Large intestine (tissue), 12 donors: ENCODE measurements at places on chromosomes 7 and 10. TPM values are rescaled to one million over a fixed set of nuclear protein-coding genes. Genes with fewer than 3 reads are reported as not detected.

GRCh38 chr10:77707570-77707969, 70.0 kb upstream of the KCNMA1 start:
- DNase-seq, result no peak

DNA sequence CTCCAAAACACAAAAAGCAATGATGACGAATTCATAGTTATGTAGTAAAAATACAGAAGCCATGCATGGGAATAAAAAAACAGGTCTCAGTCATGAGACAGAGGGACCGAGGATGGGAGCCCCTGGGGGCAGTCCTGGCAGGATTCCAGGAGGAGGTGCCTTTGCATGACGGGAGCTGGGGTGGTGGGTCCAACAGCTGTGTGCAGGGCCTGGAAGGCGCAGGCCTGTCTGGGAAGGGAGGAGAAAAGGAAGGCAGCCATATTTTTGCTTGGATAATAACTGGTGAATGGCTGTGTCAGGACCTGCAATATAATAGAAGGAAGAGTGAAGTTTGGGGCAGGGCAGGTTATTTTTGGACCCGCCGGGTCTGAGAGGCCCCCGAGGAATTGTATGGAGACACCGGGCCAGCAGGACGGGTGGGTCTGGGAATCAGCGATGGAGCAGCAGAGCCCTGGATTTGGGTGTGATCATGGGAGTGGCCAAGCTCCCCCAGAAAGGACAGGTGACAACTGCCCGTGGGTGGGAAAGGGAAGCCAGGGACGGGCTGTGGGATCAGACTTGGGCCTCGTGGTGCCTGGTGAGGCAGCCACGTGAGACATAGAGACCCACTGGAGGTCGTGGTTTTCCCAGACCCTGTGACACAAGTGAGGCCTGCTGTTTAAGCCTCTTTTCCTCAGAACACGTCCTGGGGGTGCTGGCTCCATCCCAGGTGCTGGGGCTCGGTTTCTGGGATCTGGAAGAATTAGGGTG, 2.9 kb upstream of the JAKMIP3 start:
- no peak for DNase-seq

- no peak for DNase-seq
Observed at GRCh38 chr10:359093-359492, 223.8 kb downstream of the ZMYND11 start.

GRCh38 chr10:15316145-15316544, 54.9 kb downstream of the FAM171A1 start:
- peak; percentile 68 for DNase-seq

DNA sequence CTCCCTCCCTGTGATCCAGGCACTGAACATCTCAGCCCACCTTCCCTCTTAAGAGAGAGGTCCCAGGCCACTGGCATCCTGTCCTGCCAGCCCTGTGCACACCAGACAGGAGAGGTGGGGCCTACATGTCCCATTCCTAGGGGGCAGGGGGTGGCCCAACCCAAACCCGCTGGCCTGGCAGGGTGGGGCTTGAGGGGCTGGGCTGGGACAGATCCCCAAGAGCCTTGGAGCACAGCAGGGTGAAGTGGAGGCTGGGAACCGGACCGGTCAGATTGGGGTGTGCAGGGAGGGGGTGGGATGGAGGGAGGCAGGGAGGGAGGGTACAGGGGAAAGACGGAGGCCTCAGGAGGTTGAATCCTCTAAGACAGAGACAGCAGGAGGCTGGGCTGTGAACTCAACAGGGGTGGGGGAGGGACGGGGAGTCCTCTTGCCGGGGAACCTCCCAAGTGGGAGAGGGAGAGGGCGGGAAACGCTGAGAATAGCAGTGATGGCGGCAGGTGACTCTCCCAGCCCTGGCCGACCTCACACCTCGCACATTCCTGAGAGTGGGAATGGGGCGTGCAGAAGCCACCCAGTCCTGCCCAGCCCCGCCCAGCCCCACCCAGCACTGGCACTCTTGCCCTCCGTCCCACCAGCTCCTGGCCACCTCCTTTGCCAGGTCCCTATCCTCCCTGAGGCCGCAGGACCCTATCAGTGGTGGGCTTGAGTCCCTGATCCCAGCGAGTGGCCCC, 6.7 kb downstream of the TSC22D4 start:
- no peak for DNase-seq

DNA sequence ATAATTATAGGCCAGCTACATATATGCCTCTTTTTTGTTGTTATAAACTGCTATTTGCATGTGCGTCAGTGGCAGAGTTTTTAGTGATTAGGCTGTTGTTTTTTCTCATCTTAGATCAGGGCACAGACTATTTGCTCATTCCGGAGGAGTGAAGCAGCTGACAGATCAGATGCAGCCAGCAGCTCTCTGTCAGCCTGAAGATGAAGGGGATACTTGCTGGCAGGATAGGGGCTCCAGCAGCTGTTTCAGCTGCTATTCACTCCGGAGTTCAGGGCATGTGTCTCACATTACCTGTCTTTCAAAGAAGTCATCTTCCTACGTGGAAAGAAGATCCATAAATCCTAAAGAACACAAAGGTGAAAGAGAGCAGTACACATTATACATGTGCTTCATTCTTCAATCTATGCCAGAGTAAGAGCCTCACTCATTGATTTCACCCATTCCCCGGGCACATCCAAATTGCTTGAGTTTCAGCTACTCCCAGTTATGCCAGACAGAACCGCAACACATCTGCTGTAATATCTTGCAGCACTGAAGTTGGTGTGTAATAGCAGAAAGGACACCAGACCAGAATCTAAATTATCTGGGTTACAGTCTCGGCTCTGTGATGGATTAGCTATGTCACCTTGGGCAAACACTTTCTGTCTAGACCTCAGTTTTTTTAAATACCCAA, 182.8 kb upstream of the CHRM2 start:
- DNase-seq, result no peak

- DNase-seq, result no peak
Observed at GRCh38 chr7:47941136-47941844, 7.0 kb downstream of the PKD1L1 start.

DNA sequence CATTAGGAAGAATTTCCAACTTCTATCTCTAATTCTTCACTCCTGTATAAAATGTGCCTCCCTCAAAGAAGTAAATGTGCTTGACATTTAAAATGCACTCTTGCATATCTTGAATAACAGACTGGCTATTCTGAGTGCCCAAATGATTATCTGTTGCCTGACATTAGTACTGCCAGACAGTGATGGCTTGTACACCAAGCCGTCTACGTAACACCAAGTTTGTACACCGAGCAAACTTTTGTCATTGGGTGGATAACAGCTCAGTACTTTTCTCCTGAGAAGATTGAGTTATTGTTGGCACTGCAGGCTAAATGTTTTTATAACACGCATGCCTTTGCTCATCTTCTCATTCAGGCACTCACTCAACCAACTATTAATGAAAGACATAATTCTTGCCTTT, 137.2 kb downstream of the DOCK4 start:
- DNase-seq, result no peak

- DNase-seq, result no peak
Observed at GRCh38 chr7:87107949-87108776, 44.1 kb upstream of the DMTF1 start.

DNA sequence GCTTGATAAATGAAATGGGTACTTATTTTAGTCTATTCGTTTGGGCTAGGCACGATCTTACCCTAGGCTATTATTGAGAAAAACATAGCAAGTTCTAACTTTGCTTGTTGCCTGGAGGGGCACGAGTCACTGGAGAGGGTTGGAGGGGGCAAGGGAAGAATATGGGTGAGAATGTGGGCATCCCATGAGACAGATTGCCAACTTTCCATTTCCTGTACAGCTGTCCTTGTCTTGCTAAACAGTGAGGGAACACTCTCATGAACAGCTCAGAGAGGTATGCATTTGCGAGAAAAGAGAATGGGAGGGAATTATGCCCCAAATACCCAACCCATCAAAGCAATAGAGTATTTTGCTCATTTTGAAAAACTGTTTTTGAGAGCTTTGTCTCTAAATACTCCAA, 9.2 kb downstream of the CDHR3 start:
- no peak for DNase-seq

DNA sequence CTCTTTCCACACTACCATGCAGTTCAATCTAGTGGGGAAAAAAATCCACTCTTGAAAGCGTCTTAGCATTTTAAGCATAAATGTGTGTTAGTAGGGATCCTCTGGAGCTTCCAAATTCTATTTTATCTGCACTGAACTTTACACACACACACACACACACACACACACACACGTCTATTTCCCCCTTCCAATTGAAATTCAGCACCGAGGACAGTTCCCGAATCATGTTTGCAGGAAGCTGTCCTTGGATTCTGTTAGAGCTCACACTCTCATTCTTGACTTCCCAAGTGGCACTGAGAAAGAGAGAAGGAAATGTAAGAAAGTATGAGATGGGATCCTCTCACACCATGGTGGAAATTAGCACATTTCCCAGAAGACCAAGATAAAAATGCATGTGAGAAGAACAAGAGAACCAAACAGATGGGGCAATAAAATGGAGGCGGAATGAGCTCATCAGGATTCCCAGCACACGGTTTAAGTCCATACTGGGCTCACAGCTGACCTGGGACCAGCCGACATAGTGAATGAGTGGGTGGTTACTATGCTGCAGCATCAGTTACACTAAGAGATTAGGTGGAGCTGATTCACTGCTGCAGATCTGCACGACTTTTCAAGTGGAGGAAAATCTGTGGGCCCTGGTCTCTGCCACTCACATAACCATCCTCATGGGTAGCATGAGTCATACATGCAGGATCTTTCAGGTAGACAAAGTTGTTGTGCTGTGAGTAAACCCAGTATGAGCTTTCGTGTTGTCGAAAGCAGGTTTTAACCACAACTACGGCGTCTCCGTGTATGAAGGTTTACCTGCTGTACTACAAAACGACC, 3.3 kb upstream of the NPTX2 start:
- DNase-seq, result no peak

GRCh38 chr10:99615426-99615825, 4.8 kb downstream of the SLC25A28 start:
- no peak for DNase-seq

- no peak for DNase-seq
Observed at GRCh38 chr7:129530795-129531391, 28.6 kb downstream of the SMKR1 start.

DNA sequence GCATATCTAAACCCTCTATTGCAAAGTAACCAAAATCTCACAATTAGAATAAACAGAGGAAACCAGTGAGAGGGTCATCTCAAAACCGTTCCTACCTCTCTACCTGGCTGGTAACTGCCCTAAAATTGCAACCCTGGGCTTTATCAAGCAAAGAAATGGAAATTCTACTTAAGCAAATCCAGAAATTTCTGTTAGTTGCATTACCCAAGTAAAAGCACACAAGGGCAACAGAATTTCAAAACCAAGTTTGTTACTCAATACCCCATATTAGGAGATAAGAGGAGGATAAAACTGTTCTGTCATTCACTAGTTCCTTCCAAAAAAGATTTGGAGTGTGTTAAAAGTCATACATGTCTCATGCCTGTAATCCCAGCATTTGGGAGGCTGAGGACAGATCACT, 195.3 kb downstream of the FAM107B start:
- no peak for DNase-seq

DNA sequence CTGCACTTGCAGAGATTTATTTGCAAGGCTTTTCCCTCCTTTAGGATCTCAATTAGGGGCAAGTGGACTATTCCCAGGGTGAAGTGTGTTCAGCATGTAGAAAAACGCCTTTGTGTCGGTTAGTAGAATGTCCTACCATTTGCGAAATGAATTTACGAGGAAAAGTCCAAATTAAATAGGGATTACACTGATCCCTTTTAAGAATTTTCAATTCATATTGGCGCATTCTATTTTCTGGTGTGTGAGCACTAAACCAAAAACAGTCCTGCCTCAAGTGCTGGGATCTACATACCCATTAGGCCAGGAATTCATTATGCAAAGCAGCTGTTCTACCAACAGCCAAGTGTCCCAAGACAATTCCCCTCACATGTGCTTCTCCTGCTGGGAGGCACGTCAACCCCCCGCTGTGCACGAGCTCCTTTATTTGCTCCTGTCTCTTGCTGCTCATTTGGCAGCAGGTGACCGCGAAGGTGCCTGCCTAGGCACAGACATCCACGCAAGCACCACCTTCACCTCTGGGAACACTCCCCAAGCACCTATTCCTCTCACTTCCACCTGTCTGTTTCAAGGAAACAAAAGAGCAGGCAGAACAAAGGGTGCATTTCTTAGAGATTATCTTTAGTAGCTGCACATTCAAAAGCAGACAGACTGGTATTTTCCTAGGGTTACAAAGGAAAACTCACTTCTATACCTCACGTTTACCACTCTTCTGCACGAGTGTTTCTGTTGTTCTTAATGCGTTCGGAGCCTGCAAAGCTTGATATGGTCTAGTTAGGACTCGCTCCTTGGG, 134.6 kb upstream of the FGFR2 start:
- DNase-seq, result no peak

DNA sequence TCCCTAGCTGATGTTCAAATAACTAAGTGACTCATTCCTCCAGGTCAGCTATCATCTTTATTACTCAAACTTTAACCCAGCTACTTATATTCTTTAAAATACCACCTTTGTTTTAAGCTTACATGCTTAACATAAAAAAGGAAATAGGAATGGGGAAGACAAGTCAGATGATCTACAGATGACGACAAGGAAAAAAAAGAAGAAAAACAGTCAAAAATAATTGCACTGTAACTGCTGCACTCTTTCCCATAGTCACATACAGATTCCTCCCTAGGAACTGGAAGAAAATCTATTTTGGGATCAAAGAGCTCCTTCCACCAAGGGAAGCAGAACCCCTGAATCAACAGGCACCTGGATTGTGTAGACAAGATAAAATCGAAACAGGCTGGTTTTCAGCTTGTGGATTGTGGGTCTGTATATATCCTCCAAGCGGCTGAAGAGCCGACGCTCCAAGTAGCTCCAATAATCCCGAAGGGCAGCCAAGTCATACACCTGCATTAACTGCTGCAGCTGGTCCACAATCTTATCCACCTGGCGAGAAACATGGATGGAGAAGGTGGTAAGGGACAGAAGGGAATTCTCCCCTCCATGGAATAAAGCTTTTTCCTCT, 2.0 kb downstream of the WDR91 start:
- no peak for DNase-seq

- DNase-seq, result no peak
Observed at GRCh38 chr10:7942316-7942715, 112.2 kb upstream of the GATA3 start.

- no peak for DNase-seq
Observed at GRCh38 chr10:97843281-97843671, 6.4 kb upstream of the GOLGA7B start.

- DNase-seq, result peak; percentile 5
Observed at GRCh38 chr10:129389194-129389593, 77.8 kb upstream of the MGMT start.

- peak; percentile 20 for DNase-seq
Observed at GRCh38 chr7:2037808-2038522, 194.8 kb downstream of the MAD1L1 start.

Gene ASB10
- not detected for polyA plus RNA-seq

Gene UTF1
- not detected for polyA plus RNA-seq

Gene PDE6C
- polyA plus RNA-seq, result 0.55 TPM

Gene ARHGEF35
- polyA plus RNA-seq, result 30.6 TPM

Gene CPVL
- polyA plus RNA-seq, result 333 TPM

Gene AQP1
- polyA plus RNA-seq, result 81.6 TPM

Gene AKR1B15
- polyA plus RNA-seq, result 0.22 TPM

Gene NKX1-2
- polyA plus RNA-seq, result 7.7 TPM

Gene WEE2
- 5.1 TPM for polyA plus RNA-seq
